ENCODE measurements at places on chromosomes 2 and 18.

DNA sequence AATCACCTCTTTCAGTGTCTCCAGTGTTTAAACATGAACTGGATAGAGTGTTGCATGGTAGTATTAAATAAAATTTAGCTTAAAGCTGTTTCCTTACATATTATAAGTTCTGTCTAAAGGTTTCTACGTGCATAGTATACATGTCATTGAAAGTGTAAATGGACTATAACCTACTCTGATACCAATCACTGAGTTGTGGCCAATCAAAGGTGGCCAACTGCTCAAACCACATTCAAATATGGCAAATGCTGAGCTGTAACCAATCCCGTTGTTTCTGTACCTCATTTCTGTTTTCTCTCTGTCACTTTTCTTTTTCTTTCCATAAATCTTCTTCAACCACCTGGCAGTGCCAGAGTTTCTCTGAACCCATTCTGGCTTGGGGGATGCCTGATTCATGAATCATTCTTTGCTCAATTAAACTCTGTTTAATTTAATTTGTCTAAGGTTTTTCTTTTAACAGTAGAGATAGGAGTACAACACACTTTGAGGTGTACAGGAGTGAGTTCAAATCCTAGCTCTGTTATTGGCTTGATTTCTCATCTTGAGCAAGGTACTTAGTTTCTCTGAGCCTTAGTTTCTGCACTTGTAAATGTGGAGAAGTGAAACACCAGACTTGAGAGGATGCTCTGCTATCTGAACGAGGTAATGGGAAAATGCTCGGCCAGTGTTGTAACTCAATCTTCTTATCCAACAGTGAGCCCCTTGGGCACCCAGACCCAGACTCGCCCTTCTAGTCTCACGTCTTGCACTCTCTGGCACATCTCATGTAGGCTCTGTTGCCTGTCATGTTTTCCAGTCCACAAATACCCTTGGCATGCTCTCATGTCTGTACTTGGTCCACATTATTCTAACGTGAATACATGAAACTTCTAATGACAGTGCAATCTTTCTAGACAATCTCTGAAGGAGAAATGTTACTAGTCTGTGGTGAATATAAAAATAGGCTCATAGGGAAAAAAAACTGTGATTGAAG lies 228.0 kb downstream of the PIK3C3 start:
- peak; percentile 38 for DNase-seq

GRCh38 chr2:101388232-101388631 lies 929 bp upstream of the CREG2 start:
- DNase-seq = peak; percentile 64

GRCh38 chr2:161166538-161167409 lies 6.5 kb downstream of the TANK start:
- peak; percentile 9 for DNase-seq

DNA sequence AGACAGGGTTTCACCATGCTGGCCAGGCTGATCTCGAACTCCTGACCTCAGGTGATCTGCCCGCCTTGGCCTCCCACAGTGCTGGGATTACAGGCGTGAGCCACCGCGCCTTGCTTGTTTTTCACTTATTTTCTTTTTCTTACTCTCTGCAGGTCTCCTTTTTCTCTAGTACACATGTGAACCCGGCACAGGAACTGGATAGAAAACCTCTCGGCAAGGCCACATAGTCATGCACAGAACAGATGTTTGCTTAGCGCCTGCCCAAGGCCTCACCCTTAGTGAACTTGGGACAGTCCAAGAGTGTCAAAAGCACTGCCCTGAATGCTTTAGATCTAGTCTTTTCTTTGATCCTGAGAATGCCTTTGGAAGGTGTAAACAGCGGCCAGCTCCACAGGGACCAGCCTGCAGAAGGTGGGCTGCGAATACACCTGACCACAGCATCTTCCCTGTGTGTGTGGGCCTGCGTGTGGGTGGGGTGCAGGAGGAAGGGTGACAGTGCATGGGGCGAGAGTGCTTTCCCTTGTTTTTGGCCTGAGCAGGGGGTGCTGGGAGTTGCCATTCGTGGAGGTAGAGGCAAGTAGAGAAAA lies 27.0 kb downstream of the IMPA2 start:
- DNase-seq = no peak

GRCh38 chr2:178899656-178900055 lies 92.4 kb upstream of the TTN start:
- peak; percentile 49 for DNase-seq

GRCh38 chr2:228283491-228284171 lies 102.1 kb upstream of the SPHKAP start:
- DNase-seq = no peak

GRCh38 chr2:69509750-69510140 lies 72.5 kb upstream of the NFU1 start:
- no peak for DNase-seq

- DNase-seq = no peak
Measured at GRCh38 chr2:174076040-174076439, 110.9 kb upstream of the SP3 start.

GRCh38 chr2:71796174-71796593 lies 342.8 kb downstream of the DYSF start:
- peak; percentile 85 for DNase-seq

DNA sequence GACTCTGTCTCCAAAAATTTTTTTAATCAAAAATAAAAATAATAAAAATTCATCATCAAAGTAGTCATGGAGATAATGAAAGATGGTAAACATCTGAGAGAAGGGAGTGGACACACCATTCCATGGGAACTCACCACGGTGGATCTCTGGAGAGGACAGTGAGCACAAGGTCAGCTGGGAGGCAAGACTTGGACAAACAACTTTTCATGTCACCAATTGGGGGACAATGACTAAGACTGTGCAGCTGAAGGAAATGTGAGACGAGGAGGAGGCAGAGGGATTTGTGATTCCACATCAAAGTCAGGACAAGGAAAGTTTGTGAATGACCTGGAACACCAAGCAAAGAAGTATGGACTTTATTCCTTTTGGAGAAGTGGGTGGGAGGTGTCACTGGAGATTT lies 121.0 kb upstream of the SH3BP4 start:
- DNase-seq = no peak

DNA sequence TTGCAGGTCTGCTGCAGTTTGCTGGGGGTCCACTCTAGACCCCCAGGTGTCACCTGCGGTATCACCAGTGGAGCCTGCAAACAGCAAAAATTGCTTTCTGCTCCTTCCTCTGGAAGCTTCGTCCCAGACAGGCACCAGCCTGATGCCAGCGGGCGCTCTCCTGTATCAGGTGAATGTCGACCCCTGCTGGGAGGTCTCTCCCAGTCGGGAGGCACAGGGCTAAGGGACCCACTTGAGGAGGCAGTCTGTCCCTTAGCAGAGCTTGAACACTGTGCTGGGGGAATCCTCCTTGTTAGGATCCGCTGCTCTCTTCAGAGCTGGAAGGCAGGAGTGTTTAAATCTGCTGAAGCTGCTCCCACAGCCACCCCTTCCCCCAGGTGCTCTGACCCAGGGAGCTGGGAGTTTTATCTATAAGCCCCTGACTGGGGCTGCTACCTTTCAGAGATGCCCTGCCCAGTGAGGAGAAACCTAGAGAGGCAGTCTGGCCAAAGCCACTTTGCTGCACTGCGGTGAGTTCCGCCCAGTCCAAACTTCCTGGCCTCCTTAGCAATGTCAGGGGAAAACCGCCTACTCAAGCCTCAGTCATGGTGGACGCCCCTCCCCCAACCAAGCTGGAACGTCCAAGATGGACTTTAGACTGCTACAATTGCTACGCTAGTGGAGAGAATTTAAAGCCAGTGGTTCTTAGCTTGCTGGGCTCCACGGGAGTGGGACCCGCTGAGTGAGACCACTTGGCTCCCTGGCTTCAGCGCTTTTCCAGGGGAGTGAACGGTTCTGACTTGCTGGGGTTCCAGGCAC lies 652.5 kb downstream of the KCNJ3 start:
- DNase-seq = no peak

GRCh38 chr2:178484245-178485041 lies 4.2 kb downstream of the PLEKHA3 start:
- peak; percentile 52 for DNase-seq

DNA sequence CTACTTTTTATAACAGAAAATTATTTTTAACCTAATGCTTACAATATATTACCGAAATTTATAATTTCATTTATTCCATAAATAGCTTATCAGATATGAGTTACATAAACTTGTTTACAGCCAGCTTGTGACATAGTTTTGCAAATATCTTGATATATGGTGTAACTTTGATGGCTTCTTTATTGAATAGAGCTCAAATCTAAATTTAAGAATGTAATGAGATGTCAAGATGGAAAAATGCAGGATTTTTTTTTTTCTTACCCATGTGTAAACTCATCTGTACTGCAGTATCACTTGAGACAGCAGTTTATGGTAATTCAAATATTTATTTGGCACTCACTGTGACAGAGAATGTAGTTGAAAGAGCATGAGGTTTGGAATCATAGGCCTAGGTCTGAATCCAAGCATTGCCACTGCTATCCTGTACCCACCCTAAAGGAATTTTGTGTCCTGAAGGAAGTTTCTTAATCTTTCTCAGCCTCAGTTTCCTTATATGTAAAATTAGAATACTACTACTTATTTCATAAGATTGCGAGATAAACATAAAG lies 3.8 kb downstream of the CREB1 start:
- no peak for DNase-seq

All from fibroblast of skin of right biceps (primary cell).